ENCODE measurements at places on chromosomes 13 and 19. TPM values are rescaled to one million over a fixed set of nuclear protein-coding genes. Genes with fewer than 3 reads are reported as not detected.

GRCh38 chr19:28483197-28483596 lies 729.8 kb downstream of the UQCRFS1 start:
- no peaks in the 10 kb centered on the region for H3K36me3 ChIP-seq
- peaks cover 30% of the 10 kb centered on the region for H3K4me1 ChIP-seq
- DNase-seq = no peak
- H3K27ac ChIP-seq = no peak overlapping the region
- H3K27me3 ChIP-seq = no peaks in the 10 kb centered on the region
- H3K4me3 ChIP-seq = no peak overlapping the region

DNA sequence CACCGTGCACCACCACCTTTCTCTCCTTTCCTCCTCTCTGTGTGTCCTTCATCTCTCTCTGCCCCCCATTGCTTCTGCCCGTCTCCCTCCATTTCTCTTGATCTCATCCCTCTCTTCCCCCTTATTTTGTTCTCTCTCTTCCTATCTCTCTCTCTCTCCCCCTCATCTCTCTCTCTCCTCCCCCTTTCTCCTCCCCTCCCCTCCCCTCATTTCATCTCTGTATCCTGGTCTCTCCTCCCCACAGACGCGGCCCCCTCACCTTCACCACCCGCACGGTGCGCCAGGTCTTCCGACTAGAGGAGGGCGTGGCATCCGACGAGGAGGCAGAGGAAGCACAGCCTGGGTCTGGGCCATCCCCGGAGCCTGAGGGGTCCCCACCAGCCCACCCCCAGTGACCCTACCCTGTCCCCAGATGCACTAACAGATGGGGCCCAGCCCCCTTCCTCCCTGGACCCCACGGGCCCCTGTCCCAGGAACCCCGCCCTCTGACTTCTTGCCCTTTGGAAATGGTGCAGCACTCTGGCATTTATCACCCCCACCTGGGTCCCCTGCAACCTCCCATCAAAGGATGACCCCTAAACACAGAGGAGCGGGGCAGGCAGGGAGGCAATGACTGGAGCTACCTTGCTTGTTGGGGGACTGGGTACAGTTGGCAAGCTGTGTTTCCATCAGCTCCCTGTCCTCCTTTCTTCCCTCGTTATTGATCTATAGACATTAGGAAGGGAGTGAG lies 19.6 kb downstream of the KCNC3 start:
- H3K4me3 ChIP-seq = no peak overlapping the region
- no peaks in the 10 kb centered on the region for H3K36me3 ChIP-seq
- DNase-seq = no peak
- no peaks in the 10 kb centered on the region for H3K4me1 ChIP-seq

CLPTM1 gene
- polyA plus RNA-seq = 87.8 TPM

DNA sequence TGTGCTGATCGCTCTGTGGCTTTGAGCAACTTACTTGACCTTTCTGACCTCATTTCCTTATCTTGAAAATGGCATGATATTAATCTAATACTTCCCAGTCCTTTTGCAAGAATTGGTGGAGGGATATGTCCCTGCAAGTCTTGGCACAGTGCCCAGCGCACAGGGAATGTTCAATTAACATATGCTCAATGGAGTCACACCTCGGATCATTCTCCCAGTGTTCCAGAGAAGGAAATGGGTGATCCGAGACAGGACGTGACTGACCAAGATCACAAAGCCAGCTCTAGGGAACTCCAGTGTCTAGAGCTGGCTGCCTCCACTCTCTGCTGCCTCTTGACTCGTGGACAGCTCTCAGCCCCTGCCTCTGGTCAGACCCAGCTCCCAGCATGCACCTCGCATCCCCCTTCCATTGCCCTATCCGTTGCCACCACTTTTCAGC lies 3.6 kb downstream of the CDC42EP5 start:
- H3K27me3 ChIP-seq = peaks cover 33% of the 10 kb centered on the region
- no peak overlapping the region for H3K27ac ChIP-seq
- no peak overlapping the region for H3K4me3 ChIP-seq

DNA sequence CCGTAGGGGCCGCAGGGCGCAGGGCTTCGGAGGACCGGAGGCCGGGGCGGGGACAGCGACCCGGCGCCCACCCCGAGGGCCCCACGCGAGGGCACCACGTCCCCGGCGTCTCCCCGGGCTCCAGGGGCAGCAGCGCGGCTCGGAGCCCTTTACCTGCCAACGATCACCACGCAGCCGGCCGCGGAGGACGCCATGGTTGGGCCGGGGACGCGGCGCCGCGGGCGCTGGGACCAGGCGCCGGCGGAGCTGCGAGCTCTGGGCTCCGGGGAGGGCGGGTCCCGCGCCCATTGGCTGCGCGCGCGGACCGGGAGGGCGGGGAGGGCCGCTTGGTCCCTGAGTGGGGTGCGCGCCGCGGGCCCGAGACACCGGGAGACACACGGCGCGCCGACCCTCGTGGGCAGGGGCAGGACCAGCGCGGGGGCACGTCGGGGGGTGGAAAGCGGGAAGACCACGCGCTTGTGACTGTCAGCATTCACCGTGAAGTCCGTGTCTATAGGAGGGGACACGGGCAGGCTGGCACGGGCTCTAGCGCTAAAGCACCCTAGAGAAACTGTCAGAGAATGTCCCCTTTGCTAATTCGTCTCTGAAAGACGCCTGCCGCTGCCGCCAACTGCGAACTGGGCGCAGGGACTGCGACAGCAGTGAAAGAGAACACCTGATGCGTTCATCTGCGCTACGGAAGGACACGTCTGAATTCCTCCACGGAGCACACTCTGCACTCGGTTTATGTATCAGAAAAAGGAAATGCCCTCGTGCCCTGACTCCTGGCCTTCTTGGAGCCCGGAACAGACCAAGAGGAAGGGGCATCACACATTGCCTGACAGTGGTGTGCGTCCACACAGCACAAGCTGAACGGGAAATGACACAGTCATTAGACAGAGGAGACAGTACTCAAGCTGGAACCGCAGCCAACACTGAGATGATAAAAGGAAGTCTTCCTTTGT lies at the start of gene CRYL1:
CRYL1 (minus strand) TSS at position 257 of the 944 bp plus-strand sequence; CDS start at position 194, 63 bp downstream.
- peak within 1 kb of the TSS; percentile 97 for H3K27ac ChIP-seq
- H3K36me3 ChIP-seq = no peaks in the 10 kb centered on the region
- no peaks in the 10 kb centered on the region for H3K27me3 ChIP-seq
- DNase-seq = peak; percentile 97

FRY gene
- 5.0 TPM for polyA plus RNA-seq
